ENCODE measurements at places on chromosomes 12 and 14.

DNA sequence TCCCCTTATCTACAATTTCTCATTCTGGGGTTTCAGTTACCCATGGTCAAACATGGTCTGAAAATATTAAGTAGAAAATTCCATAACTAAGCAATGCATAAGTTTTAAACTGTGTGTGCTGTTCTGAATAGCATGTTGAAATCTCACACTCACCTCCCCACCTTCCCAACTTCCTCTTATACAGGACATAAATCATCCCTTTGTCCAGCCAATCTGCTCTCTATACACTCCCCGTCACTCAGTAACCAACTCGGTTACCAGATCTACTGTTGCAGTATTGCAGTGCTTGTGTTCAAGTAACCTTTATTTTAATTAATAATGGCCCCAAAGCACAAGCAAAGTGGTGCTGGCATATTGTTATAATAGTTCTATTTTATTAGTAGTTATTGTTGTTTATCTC is 420.5 kb downstream of the GXYLT1 start:
- DNase-seq, result no peak

GRCh38 chr14:100295376-100296105 is 10.7 kb downstream of the SLC25A29 start:
- DNase-seq, result no peak

GRCh38 chr12:120067901-120068300 is 48.7 kb downstream of the RAB35 start:
- DNase-seq, result no peak

DNA sequence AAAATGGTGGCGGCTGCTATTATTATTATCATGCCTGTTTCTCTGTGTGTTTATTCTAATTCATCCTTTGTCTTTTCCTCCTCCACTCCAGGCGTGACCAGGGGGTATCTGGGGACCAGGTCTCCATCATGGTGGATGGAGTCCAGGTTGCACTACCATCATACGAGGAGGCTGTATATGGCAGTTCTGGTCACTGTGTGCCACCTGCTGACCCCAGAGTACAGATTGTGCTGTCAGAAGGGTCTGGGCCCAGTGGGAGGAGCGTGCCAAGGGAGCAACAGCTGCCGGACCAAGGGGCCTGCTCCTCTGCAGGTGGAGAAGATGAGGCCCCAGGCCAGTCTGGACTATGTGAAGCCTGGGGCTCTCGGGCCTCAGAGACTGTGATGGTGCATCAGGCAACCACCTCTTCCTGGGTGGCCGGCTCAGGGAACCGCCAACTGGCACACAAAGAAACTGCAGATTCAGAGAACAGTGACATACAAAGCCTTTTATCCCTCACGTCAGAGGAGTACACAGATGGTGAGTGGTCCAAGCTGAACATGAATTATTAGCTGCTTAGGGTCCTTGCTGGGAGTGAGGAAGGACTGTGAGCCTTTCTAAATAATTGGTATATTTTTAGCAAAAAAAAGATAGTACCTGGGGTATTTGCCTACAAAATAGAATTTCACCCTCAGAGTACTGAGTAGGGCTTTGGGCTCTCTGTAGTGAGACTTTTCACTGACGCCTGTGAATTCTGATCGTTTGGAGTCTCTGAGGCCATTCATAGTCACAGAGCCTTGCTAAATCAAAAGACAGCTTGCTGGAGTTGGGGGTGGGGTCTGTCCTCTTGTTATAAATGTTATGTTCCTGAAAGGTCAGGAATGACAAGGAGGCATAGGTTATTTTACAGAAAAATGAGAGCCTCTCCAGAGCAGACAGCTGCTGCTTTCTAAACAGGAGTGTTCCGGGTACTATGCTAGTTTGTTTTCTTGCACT is 58.1 kb upstream of the SRSF5 start:
- no peak for DNase-seq

GRCh38 chr12:60279221-60279620 is 683.4 kb downstream of the SLC16A7 start:
- no peak for DNase-seq

- peak; percentile 87 for DNase-seq
These were observed 250.5 kb downstream of the DPF3 start for GRCh38 chr14:72643317-72643801.

DNA sequence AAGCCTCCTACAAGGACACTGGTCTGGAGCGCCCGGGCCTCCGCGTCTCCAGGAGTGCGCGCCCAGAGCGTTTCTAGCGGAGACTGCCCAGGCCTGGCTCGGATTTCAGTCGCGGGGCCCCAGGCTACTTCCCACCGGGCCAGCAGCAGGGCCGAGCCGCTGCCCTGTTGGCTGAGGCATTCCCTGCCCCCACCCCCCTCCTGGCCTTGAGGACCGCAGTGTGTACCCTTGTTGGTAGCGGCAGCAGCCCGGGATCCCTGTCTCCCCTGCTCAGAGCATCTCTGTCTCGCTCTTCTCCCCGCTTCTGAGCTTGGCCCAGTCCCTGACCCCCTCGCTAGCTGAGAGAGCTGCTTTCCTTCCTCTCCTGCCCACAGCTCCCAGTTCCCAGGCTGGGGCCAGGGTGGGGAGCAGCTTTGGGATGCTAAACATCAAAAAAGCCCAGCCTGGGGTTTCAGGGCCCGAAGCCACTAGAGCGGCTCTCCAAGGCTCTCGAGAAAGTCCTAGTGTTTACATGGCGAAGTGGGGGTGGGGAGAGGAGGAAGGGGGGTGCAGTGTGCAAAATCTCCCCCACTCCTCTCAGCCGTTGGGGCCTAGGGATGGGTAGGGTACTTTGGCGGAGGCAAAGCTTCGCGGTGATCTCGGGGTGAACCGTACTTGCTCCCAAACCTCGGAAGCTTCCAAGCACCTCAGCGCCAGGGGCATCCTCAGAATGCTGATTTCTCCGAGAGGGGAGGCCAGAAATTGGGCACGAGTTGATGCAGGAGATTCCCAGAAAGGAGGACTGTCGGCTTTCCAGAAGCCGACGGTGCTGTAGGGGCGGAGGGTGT is 6.4 kb downstream of the NKX2-1 start:
- DNase-seq, result no peak

DNA sequence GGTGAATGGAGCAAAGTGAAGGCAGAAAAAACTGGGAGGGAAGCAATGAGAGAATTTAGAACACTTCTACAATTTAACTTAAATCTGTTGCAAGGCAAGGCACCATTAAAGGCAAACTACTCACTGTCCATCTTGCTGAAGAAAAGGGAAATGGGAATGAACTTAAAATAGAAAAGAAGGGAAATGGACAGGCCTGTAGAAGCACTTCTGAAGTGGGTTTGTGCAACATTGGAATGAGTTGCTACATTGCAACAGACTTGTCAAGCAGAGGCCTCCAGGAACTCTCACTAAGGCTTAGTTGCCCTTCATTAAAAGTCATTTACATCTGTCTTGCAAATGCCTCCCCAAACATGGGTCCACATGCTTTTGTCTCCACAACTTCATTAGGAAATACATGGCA is 13.7 kb upstream of the OR10AD1 start:
- no peak for DNase-seq

DNA sequence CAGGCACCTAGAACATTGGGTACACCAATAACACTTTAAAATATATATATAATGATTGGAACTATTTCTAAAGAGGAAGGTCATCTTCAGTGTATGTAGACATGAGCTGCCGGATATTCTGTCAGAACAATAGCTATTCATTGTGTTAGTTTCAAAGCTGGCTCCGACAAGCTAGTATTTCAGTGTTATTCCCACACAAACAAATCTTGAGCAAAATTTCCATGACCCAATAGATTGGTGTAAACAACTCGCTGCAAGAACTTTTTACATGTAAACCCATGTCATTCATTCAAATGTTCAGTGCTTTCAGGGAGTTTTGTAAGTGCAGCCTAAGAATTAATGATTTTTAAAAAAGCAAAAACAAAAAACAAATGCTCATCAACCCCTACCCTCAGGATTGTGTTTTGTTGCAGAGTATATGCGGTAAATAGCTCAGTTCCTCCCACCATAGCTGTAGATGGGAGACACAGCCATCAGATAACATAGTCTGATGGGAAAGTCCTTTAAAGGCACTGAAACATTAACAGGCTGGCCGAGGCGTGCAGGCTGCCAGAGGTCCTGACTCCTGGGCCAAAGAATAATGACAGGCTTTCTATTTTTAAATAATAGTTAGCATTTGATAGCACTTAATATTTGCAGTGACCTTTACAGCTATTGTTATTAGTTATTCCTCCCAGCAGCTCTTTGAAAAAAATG is 150.3 kb upstream of the ARHGAP5 start:
- DNase-seq, result no peak

GRCh38 chr14:44316647-44317440 is 190.2 kb downstream of the FSCB start:
- DNase-seq, result peak; percentile 78

DNA sequence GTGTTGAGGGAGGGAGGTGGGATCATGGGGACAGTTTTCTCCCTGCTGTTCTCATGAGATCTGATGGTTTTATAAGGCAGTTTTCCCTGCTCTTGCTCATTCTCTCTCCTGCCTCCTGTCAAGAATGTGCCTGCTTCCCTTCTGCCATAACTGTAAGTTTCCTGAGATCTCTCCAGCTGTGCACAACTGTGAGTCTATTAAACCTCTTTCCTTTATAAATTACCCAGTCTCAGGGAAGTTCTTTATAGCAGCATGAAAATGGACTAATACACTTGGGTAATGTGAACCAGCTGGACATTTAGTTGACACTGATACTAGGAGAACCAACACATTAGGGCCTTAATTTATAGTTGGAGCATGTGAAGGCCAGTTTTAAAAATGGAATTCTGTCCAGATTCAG is 12.4 kb upstream of the CCDC91 start:
- no peak for DNase-seq

GRCh38 chr14:105843444-105844046 is 317.2 kb downstream of the TMEM121 start:
- no peak for DNase-seq

- DNase-seq, result no peak
These were observed 29.3 kb downstream of the NCKAP5L start for GRCh38 chr12:49798934-49799333.

Measured in AG09309 (cell line).